ENCODE measurements at places on chromosomes 5 and 9. TPM values are rescaled to one million over a fixed set of nuclear protein-coding genes. Genes with fewer than 3 reads are reported as not detected.

Gene TXNDC8
- polyA plus RNA-seq = not detected

Gene ECM2
- 16.1 TPM for polyA plus RNA-seq

Gene ABLIM3
- 0.82 TPM for polyA plus RNA-seq

Gene LHX3
- polyA plus RNA-seq = not detected

Gene OR1L8
- polyA plus RNA-seq = 0.14 TPM

DNA sequence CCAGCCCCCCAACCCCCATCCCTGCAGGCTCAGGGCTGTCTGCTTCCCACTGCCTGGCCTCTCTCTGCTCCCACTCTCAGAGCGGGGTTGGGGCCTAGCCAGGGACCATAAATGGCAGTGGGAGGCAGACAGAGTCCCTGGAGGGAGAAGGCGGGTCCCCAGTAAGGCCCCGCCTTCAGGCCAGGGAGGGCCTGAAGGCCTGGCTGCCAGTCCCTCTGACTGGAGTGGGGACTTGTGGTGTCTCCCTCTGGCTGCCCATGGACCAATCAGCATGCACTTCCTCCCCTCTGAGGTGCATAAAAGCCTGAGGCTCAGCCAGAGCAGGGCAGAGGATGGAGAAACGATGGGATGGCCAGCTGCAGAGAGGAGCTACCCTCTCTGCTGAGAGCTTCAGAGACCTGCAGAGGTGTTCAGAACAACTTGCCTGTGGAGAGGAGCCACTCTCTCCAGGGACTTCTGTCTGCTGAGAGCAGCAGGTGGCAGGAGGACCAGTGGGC is 2.7 kb upstream of the BTNL9 start:
- no peak for DNase-seq

GRCh38 chr9:112705768-112706427 is 12.0 kb downstream of the INIP start:
- no peak for DNase-seq

DNA sequence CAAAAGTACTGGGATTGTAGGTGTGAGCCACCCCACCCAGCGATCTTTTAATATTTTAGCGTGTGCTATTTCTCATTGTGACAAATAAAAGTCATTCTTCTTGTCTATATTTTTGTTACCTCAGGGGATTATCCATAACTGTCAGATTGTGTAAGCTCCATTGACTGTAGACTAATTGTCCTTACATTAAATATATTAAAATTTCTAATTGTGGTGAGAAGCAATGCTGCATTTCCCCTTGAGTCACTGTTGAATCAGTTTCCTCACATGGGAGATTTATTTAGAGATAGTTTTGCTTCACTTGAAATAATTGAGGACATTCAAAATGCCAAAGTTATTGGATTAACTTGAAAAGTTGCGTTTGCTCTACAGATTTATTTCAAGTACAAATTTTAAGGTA is 782.4 kb upstream of the WWC1 start:
- DNase-seq = no peak

DNA sequence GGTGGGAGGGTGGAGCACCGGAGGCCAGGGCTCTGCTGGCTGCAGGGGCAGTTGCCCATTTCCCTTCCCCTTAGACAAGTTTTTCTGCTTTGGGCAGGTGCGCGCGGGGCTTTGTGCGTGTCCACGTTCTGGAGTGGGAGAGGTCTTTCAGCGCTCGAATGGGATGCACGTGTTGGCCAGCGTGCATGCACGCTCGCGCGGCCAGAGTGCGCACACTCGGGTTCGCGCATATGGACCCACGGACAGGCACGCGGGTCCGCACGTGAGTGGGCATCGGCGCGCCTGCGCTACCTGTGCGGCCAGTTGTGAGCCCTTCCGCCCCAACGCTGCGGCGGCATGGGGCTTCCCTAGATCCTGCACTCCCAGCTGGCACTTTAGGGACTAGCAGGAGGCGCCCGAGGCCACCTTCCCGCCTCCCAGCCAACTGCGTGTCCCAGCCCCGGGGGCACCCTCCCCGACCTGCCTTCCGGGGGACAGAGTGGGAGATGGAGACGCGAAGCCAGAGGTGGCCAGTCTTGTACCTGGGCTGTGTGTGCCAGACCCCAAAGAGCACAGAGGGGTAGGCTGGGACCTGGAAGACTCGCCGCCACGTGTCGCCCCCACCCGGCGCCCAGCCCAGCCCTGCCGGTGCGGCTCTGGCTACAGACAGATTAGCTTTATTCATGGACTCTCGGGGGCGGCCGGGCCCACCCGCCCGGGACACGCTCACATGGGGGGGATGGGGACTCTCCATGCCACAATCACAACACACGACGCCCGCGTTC is 9.8 kb upstream of the GPRIN1 start:
- DNase-seq = no peak

GRCh38 chr9:105864248-105864898 is 170.0 kb downstream of the TMEM38B start:
- DNase-seq = no peak

GRCh38 chr9:120197605-120198004 is 382.4 kb downstream of the CDK5RAP2 start:
- DNase-seq = no peak

DNA sequence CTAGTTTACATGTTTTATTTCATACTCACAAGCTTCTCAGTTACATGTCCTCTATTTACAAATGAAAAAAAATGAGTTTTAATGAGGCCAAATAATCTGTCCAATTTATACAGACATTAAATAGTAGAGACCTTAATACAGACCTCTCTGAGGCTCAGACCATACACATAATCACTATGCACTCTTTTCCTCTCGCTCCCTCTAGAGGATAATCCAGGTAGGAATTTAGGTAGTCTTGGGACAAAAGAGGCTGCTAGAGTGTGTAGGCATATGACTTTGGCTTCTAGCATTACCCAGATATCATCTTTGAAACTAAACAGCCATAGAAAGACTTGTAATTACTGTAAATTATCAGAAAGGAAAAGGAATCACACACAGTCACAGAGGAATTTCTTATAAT is 444.7 kb downstream of the HINT1 start:
- DNase-seq = no peak

DNA sequence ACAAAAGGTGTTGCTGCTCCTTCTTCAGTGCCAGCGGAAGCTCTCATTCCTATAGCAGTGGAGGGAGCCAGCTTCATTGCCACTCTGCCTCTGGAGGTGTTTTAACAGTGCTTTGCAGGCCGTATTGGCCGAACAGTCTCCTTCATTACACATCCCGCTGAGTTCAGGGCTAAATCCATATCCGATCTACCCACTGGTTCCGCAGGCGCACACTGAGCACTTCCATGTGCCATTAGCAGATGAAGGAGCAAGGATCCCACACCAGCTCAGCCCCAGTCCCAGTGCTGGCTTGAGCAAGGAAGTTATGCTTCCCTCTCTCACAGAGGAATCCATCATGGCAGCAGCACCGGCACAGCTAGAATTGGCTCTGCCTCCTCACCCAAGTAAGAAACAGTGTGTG is 121.2 kb upstream of the IRX2 start:
- DNase-seq = no peak

DNA sequence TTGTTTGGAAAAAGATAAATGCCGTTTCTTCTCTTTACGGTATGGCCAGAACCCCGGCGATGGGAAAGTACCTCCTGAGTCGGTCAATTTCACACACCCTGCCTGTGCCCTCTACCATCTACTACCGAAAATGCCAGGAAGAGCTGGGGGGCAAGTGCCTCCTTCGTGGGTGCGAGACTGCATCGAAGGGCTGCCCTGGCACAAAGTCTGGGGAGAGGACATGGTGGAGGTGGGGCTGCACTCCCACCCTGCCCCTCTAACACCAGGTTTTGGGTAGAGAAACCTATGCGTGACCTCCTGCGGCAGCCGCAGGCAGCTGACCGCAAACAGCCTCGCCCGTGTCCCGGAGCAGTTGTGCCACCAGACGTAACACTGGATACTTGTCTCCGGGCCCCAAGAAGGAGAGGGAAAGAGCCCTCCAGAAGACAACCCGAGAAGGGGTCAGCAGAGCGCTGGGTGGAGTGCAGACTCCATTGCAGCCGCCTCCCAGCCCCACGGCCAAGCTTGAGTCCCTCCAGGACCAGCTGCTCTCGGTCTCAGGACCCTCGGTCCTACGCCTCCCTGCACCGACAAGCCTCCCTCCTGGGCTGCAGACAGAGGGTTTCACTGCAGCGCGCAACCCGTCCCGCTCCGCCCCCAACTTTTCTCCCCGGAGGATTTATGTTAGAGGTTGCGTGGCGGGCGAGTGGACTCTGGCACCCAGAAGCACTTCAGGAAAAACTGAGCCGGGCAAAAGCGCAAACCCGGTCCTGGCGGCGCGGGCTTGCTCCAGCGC is 823 bp upstream of the PRDM6 start:
- no peak for DNase-seq

GRCh38 chr9:125649315-125649714 is 57.7 kb downstream of the MAPKAP1 start:
- no peak for DNase-seq

DNA sequence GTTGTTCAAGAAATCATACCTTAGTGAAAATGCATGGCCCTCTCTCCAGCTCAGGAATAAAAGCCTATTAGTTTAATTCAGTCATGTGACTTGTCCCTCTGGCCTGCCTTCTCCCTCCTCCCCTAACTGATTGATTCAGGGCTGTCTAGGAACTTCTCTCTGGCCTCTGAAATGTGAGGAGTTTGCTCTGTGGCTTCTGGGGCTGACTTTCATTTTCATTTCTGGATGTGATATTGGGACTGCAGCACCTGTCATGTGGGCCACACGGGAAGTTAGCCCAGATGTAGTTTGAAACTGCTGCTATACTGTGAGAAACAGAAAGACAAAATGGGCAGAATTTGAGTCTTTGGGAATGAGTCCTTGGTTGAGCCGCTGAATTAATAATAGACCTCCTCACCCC is 44.8 kb downstream of the PARP8 start:
- no peak for DNase-seq

- DNase-seq = no peak
These were observed 35.2 kb downstream of the DDX4 start for GRCh38 chr5:55773057-55773456.

DNA sequence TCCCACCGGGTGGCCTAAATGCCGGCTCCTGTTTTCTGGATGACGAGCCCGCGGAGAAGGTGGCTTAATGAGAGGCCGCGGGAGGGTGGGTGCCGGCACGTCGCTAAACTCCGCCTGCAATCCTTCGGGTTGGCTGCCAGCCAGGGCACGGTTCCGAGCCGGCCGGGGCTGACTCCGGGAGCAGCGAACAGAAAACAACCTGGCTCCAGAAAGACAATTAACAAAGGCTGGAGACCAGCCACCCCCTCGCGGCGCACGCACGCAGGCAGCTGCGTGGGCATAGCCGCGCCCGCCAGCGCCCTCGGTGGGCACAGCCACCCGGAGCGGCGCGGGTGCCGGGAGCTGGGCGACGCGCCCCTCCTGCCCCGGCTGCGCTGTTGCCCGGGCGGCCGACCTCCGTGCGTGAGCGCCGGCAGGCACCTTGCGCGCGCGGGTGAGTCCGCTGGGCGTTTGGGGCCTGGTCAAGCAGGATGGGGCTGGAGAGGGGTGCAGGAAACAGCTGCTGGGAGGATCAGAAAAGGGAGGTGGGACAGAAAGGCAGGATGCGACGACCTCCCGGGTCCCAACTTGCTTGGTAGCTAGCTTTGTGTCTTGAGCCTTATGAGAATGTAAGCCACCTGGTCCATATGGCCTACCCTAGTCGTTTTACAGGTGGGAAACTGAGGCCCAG is at the start of gene ARHGEF37:
TSS of gene ARHGEF37 (plus strand) at position 307 of the 670 bp plus-strand sequence. CDS start 16,272 bp downstream, outside the sequence.
- DNase-seq = peak; percentile 55

DNA sequence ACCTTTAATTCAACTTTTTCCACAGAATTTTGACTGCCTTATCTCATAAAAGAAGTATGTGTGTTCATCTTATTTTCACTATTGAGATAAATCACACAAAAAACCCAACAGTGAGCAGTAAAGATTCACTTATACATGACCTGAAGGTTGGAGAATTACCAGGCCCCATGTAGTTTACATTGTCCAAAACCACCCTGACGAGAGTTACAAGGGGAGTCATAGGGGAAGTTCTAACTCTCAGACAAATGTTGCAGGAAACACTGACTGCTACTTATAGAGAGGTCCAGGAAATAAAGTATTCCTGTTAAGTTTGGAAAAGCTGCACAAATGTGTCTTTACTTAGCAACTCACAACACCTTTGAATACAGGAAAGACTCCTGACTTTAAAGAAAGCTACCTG is 14.1 kb downstream of the SPATA9 start:
- no peak for DNase-seq

- DNase-seq = no peak
These were observed 9.3 kb upstream of the TRIM36 start for GRCh38 chr5:115179030-115179393.

- DNase-seq = peak; percentile 39
These were observed 118.1 kb upstream of the SMIM23 start for GRCh38 chr5:171667341-171668096.

DNA sequence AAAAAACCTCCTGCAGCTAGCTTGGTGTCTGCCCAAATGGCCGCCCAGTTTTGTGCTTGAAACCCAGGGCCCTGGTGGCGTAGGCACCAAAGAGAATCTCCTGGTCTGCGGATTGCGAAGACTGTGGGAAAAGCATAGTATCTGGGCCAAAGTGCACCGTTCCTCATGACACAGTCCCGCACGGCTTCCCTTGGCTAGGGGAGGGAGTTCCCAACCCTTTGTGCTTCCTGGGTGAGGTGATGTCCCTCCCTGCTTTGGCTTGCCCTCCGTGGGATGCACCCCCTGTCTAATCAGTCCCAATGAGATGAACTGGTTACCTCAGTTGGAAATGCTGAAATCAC is 83.0 kb upstream of the JAK2 start:
- no peak for DNase-seq

GRCh38 chr9:19032406-19032805 is 603 bp downstream of the SAXO1 start:
- DNase-seq = no peak

DNA sequence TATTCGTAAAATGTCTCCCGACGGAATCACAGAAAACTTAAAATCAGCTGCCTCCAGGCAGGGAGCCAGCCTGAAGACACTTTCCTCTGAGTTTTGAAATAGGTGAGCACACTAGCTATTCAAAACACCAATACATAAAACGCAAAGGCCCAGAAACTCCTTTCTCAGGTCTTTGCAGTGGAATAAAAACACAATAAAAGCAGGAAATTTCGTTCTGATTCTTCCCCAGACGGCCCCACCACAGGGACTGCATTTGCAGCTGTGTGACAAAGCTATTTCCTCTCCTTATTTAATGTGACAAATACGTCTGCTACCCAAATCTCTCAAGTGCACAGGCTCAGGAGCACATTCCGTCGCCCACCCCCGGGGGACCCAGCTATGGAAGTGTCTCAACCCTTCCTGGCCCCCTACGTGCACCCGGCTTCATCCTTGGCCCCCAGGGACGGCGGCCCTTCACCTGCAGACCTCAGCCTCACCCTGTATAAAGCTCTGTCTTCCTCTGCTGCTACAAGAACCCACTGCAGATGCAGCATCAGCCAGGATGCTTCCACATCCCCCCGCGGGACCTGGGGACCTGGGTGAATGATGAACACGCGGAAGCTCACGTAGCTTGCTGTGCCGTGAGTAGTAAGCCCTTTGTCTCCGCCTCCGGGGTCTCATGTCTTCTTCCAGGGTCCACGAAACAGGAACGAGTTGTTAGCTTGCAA is 24.9 kb downstream of the AHRR start:
- DNase-seq = no peak

DNA sequence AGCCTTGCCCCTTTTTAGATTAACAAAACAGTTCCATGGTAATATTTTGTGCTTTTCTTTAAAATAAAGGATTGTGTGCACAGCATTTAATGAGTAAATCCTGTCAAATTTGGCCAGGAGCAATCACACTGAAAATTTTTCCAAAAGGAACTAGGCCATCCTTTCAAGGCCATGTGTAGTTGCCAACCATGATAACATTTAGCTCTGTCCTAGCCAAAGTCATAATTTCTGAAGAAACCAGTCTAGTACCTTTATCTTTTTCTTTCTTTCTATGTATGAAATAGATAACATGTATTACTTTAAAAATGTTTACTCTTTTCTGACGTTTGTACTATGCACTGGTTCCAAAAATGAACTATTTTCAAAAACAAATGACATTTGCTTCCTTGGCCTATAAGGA is 143.7 kb downstream of the PBX3 start:
- no peak for DNase-seq

All from right renal cortex interstitium (tissue), 3 donors.